Activated CD4-positive, alpha-beta T cell treated with anti-CD3 and anti-CD28 coated beads, Interleukin-2, amount 10 ng/mL, durations not matched to agents 24 days and 14 days (primary cell): ENCODE measurements at places on chromosomes 13 and 19.

- DNase-seq, result peak; percentile 89
Measured at GRCh38 chr19:53868091-53868891, 608 bp downstream of the MYADM start.

DNA sequence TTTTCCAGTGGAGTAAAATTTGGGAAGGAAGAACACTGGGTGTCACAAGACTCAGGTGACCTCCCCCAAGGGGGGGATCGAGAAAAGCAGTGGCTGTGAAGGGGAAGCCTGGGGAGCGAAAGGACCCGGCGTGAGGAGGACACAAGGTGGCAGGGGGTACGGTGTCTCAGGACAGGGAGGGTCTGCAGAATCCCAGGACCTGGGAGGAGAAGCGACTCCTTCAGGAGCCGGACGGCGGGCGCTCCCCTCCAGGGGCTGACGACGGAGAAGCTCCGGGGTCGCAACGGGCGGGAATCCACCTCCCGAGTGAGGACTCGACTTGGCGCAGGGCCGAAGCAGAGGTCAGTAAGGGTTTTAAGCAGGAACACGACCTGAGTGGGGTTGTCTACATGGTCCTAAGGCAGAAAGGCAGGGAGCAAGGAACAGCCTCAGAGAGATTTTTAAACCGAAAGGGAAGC, 529 bp downstream of the ZNF836 start:
- DNase-seq, result no peak

- no peak for DNase-seq
Measured at GRCh38 chr19:12952488-12953137, 4.4 kb downstream of the GADD45GIP1 start.

DNA sequence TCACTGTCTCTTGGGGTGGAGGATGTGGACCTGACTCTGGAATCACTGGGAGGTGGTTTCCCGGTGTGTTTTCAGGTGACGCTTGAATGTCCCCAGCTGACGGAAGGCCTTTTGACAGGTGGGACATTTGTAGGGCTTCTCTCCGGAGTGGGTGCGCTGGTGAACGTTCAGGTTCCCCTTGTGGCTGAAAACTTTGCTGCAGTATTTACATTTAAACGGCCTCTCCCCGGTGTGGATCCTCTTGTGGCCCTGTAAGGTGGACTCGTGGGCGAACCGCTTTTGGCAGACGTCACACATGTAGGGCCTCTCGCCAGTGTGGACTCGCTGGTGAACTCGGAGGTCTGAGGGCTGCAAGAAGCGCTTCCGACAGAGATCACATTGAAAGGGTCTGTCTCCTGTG, 7.8 kb downstream of the ZSCAN5B start:
- DNase-seq, result no peak

- no peak for DNase-seq
Measured at GRCh38 chr19:7333198-7334118, 15.3 kb upstream of the ARHGEF18 start.

- DNase-seq, result no peak
Measured at GRCh38 chr19:31427857-31428256, 78.6 kb upstream of the TSHZ3 start.
